ENCODE measurements at places on chromosomes 2 and 18. TPM values are rescaled to one million over a fixed set of nuclear protein-coding genes. Genes with fewer than 3 reads are reported as not detected.

DNA sequence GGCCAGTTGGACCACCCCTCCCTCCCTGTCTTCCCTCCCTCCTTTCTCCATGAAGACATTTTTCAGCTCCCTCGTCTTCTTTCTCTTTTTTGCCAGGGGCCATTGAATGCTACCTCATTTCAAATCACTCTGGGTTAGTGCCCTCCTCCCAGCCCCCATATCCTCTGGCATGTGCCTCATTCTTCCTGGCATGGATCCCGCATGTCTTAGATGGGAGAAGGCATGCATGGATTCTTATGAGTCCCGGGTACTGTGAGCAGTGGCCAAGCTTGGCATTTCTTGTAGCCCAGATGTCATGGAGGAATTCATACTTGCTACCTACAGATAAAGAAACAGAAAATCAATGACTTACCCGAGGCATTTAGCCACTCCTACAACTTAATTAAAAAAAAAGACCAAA lies 9.0 kb upstream of the HAAO start:
- peak overlapping the region; percentile 51 for H3K27ac ChIP-seq
- no peaks in the 10 kb centered on the region for H3K36me3 ChIP-seq
- H3K27me3 ChIP-seq, result no peaks in the 10 kb centered on the region
- no peak overlapping the region for H3K4me3 ChIP-seq
- no peak for DNase-seq
- H3K4me1 ChIP-seq, result peaks cover 47% of the 10 kb centered on the region

DNA sequence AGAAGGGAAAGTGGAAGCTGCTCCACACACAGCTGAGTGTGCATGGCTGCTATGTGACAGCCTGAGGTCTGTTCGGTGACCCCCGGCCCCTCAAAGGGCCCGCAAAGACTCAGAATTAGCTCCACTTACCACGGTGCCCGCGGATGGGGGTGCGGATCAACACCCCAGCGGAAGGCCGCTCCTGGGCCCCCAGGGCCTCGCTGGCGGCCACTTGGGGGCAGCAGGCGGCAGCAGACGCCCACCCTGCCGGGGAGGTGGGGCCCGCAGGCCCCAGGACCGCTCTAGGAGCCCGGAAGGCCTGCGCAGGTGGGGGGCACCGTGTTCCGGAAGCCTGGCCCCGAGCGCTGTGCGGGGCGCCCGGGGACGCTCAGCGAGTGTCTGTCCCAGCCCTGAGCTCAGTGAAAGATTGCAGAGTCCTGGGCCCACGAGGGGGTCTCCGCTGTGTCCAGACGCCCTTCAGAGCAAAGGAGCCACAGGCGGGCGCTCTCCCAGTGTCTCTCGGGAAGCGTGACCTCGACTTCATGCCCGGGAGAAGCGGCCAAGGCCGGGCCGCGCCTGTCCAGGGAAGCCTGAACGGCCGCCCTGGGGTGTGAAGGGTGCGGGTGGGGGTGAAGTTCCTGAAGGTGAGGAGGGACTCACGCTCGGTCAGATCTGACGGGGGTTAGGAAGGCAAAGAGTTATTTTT lies 118.7 kb downstream of the VAPA start:
- no peaks in the 10 kb centered on the region for H3K27me3 ChIP-seq
- H3K36me3 ChIP-seq, result no peaks in the 10 kb centered on the region
- peak overlapping the region; percentile 37 for H3K27ac ChIP-seq
- peaks cover 14% of the 10 kb centered on the region for H3K4me1 ChIP-seq
- DNase-seq, result peak; percentile 31

- H3K4me1 ChIP-seq, result peaks cover 99% of the 10 kb centered on the region
- H3K27ac ChIP-seq, result peak overlapping the region; percentile 97
- DNase-seq, result no peak
- H3K27me3 ChIP-seq, result no peaks in the 10 kb centered on the region
Measured at GRCh38 chr2:85702172-85702571, 8.0 kb downstream of the GNLY start.

GRCh38 chr2:233112329-233112728 lies 52.2 kb downstream of the INPP5D start:
- H3K27ac ChIP-seq, result peak overlapping the region; percentile 50
- H3K4me1 ChIP-seq, result peaks cover 20% of the 10 kb centered on the region
- H3K4me3 ChIP-seq, result no peak overlapping the region
- H3K36me3 ChIP-seq, result peaks cover 39% of the 10 kb centered on the region
- H3K27me3 ChIP-seq, result no peaks in the 10 kb centered on the region

DNA sequence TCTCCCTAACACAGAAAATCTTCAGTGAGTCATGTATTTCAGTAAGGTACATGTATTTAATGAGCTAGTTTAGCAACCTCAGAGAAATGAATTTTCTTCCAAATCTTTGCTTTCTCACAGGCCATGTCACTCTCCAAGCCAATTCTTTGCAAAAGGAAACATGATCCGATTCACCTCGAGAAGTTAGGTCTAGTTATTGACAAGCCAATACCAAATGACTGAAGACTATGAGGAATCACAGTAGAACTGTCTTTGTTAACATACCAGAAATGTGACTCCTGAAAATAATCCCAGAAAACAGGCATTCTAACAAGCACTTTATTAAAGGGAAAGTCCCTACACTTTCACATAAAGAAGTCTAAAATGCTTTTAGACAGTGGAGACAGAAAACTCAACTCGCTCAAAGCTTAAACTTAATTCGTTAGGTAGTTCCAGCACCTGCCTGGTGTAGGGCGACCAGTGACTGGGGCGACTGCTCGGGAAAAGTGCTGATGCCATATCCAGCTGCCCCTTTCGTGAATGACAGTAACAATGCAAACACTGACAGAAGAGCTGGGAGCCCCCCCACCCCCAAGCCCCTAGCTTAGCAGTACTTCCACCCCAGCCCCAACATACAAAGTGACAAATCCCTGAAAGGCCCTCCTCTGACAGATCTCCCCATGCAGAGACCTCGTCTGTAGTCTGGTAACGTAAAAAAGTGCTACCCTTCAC lies 1.8 kb downstream of the MEMO1 start:
- no peaks in the 10 kb centered on the region for H3K27me3 ChIP-seq
- DNase-seq, result no peak
- H3K36me3 ChIP-seq, result no peaks in the 10 kb centered on the region
- peaks cover 42% of the 10 kb centered on the region for H3K4me1 ChIP-seq

The CPLX4 gene
- not detected for polyA plus RNA-seq

DNA sequence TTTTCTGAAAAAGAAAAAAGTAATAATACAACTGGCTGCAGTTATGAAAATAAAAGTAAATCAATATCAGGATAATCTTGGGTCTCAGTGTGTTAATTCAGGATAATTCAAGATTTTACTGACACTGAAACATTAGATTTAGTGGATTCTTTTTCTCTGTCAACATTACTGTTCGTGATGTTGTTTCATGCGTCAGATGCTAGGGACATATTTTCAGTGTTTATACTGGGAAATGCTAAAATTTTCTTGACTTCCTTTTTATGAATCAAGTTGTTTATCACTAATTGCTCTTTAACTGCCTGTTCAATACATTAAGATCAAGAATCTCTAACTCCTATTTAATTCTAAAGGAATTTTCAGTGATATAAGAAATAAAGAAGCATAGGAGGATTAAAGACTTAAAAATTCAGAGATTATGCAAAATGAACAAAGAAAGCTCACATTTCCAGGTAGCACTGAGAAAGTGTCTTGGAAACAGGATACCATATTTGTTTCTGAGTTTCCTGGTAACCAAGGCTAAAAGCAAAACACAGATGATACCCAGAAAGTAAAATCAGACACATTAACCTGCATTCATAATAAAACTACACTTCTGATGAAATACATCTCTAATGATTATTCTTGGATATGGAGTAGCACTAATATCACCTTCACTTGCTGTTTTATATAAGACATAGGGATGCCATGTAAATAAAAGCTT lies 174.0 kb downstream of the ARL4C start:
- no peaks in the 10 kb centered on the region for H3K4me1 ChIP-seq
- H3K36me3 ChIP-seq, result no peaks in the 10 kb centered on the region
- no peak overlapping the region for H3K4me3 ChIP-seq
- DNase-seq, result no peak
- peaks cover 2% of the 10 kb centered on the region for H3K27me3 ChIP-seq

DNA sequence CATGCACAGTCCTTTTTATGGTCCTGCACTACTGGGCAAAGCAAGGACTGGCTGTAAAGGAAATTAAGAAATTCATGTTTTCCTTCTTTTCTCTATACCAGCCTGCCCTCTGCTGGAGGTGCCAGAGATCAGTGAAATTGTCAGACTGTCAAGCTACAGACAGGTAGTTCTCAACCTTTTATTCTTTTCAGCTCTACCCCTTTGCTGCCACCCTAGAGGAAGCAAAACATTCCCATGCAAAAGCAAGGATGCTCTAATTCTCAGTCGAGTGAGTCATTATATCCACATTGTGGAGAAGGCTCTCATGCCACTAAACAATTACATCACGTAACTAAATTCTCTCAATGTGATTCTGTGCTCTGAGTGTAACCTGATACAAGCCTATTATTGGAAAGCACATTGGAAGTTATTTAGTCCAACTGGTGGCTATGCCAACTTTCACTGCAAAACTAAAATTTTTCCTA lies 25.0 kb upstream of the RAPGEF4 start:
- H3K36me3 ChIP-seq, result no peaks in the 10 kb centered on the region
- H3K27me3 ChIP-seq, result no peaks in the 10 kb centered on the region
- DNase-seq, result no peak
- no peak overlapping the region for H3K27ac ChIP-seq

DNA sequence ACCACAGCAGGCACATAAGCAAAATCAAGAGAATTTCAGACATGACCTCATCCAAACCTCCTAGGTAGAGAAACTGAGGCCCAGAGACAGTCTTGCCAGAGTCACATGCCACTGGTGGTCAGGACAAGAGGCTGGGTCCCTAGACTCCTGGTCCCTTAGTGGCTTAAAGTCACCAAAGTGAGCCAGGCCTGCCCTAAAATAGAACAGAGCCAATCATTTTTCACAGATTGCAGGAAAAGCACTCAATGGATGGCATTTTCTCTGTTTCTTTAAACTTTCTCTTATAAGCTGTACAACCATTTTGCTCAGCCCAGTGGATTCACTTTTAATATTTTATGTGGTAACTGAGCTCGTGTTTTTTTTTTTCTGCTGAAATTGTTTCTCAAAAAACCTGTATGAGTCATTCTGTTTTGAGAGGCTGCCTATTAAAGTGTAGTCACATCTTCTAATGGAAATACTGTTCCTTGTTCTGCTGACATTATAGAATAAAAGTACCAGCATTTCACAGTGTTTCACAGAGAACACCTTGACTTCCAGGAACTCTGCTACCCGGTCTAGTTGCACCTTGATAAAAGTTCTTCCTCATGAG lies 29.6 kb downstream of the STEAP3 start:
- H3K4me1 ChIP-seq, result no peaks in the 10 kb centered on the region
- no peak overlapping the region for H3K4me3 ChIP-seq
- peaks cover 20% of the 10 kb centered on the region for H3K36me3 ChIP-seq
- no peak for DNase-seq

The WDR35 gene
- polyA plus RNA-seq, result 1.0 TPM

The TMEM17 gene
- polyA plus RNA-seq, result 0.26 TPM
